ENCODE measurements at places on chromosomes 11 and 22.

DNA sequence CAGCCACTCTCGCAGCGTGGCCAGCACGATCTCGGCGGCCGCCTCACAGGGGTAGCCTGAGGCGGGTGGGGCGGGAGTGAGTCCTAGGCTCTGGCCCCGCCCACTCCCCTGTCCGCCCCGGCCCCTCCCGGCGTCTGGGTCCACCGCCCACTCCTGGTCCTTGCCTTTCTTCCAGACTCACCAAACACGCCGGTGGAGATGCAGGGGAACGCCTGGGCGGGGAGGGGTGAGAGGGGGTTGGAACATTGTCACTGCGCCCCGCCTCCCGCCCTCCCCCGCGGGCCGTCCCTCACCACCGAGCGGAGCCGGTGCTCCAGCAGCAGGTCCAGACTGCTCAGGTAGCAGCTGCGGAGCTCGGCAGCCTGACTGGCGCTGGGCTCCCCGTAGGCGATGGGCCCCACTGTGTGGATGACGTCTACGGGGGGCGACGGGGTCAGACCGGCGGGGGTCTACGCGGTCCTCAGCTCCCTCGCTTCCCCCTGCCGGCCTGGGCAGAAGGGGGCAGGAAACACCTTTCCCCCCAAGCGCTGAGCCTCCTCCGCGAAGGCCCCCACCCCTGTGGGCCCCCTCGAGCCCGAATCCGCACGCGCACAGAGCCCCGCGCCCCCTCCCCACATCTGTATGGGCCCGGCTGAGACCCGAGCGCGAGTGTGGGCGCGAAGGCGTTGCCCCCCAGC is 13.2 kb downstream of the OTUB1 start:
- no peak for DNase-seq

- no peak for DNase-seq
Observed at GRCh38 chr11:133816146-133816870, 29.0 kb downstream of the SPATA19 start.

GRCh38 chr22:20745119-20745518 is 28.8 kb upstream of the SERPIND1 start:
- no peak for DNase-seq

DNA sequence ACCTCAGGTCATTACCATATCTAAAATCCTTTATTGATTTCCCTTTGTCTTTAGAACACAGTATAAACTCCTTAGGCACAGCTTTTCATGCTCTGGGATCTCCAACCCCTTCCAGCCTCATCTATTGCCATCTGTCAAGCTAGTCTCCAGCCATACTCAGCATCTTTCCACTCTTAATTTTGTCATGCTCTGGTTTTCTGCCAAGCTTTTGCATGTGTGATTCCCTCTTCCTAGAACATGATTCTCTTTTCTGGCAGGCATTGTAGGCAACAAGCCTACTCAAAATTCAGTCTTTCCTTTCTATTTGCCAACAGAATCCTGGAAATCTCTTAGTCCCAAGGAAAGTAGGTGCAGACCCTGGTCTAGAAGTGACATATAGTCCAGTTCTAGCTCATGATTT is 35.5 kb upstream of the SLC6A5 start:
- no peak for DNase-seq

DNA sequence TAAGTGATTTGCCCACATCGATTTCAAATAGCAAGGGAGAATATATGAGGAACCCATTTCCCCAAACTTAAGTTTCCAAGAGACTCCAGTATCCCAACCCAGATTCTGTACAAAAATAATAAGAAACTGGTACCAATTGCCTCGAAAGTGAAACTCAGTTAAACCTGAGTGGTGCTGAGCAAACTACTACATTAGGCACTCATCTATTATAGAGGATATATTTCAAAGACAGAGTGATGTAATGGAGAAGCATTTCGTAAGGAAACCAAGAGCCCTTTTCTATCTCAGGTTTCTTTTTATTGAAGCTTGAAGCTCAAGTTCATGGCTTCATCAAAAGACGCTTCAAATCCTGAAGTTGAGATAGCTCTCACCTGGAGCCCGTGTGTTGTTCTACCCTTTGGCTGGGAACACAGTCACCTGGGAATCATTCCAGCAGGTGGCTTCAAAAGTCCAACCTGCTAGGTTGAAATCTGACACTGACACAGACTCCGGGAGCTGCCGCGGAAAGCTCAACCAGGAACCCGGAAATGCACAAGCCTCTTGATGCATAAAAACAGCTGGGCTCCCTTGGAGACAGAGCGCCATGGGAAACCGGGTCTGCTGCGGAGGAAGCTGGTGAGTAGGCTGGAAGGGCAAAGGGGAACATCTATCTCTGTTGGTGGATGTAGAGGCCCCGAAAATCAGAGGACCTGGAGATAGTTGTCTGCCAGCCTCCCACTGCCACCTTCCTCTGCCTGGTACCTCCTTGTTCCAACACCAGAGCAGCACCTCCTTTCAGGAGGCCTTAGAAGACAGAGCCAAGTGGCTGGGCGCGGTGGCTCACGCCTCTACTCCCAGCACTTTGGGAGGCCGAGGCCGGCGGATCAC is at the start of gene C11orf52:
TSS of gene C11orf52 (plus strand) at position 524 of the 867 bp plus-strand sequence. CDS start at position 584, 60 bp downstream.
- DNase-seq, result peak; percentile 95

DNA sequence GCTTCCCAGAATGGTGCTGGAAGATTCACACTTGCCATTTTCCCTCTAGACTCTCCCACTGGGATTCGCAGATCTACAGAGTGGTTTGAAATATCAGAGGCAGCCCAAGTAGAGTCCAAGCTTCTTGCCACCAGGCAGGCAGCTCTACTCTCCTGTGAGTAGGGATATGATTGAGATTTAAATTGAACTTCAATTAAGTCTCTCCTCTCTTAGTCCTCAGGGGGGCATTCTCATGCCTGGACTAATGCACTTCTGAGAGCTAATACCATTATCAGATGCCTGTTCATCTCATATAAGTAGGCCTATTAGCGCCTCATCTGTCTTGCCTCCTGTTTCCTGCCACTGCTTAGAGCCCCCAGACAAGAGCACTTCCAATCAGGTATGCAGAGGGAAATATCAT is 25.5 kb upstream of the AMPD3 start:
- DNase-seq, result no peak

GRCh38 chr11:114233755-114234154 is 62.4 kb upstream of the NNMT start:
- peak; percentile 10 for DNase-seq

GRCh38 chr22:27880778-27881394 is 38.2 kb downstream of the PITPNB start:
- no peak for DNase-seq

DNA sequence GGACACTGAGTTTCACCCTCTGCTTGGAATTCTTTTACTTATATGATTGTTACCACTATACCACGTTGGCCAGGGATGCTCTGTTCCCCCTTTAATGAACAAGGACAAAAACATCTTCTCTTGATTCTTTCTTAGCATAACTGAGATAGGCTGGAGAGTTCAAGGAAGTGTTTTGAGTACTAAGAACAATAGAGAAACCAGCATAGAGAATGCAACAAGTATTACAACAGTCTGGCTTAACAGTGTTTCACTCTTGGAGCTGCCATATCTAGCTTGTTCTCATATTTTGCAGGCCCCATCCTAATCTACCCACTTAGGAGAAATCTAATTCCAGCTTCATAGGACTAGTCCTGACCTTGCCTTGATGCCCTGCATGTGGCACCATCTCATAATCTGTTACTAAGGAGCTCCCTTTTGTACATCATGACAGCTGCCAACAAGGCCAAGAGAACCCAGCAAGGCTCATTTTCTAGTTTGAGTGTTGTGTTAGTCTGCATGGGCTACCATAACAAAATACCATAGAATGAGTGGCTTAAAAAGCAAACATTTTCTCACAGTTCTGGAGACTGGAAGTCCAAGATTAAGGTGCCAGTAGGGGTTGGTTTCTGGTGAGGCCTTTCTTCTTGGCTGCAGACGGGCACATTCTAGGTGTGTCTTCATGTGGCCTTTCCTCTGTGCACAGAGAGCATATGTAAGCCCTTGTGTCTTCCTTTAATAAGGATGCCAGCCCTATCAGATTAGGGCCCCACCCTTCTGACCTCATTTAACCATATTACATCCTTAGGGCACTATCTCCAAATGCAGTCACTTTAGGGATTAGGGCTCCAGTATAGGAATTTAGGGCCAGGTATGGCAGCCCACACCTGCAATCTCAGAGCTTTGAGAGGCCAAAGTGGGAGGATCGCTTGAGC is 37.8 kb downstream of the PACS1 start:
- DNase-seq, result no peak

GRCh38 chr11:73350908-73351636 is 25.1 kb upstream of the RELT start:
- peak; percentile 76 for DNase-seq

DNA sequence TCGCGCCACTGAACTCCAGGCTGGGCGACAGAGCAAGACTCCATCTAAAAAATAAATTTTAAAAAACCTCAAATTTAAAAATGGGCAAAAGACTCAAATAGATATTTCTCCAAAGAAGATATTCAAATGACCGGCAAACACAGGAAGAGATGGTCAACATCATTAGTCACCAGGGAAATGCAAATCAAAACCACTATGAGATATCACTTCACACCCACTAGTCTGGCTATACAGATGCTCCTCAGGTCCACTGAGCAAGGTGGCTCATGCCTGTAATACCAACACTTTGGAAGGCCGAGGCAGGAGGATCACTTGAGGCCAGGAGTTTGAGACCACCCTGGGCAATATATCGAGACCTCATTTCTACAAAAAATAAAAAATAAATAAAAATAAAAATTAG is 43.3 kb upstream of the SLC35C1 start:
- DNase-seq, result no peak

Measured in NCI-H510A (cell line).